ENCODE measurements at places on chromosomes 7 and 10.

DNA sequence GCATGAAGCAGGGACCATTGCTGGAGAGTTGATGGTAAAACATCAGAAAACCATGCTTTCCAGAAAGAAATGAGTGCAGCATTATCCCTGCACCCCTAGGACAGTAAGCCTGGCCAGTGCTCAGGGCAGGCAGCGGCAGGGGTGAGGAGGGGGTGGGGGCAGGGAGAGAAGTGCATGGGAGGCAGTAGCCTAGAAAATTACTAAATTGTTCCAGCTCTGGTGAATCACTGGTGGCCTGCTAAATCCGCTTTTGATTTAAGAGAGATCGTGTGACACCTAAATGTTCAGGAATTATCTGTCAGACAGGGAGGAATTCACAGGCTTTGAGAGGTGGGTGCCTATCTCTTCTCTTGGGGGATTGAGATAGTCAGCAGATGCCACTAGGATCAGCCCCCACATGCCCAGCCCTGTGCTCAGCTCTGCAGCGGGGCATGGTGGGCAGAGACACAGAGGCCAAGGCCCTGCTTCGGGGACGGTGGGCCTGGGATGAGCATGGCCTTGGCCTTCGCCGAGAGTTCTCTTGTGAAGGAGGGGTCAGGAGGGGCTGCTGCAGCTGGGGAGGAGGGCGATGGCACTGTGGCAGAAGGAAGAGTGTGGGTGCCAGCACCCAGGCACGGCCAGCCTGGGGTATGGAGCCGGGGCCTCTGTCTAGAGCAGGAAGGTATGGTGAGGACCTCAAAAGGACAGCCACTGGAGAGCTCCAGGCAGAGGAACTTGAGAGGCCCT is 5.0 kb upstream of the AQP1 start:
- DNase-seq = peak; percentile 19

GRCh38 chr10:102564209-102564834 is 60.5 kb downstream of the SUFU start:
- no peak for DNase-seq

DNA sequence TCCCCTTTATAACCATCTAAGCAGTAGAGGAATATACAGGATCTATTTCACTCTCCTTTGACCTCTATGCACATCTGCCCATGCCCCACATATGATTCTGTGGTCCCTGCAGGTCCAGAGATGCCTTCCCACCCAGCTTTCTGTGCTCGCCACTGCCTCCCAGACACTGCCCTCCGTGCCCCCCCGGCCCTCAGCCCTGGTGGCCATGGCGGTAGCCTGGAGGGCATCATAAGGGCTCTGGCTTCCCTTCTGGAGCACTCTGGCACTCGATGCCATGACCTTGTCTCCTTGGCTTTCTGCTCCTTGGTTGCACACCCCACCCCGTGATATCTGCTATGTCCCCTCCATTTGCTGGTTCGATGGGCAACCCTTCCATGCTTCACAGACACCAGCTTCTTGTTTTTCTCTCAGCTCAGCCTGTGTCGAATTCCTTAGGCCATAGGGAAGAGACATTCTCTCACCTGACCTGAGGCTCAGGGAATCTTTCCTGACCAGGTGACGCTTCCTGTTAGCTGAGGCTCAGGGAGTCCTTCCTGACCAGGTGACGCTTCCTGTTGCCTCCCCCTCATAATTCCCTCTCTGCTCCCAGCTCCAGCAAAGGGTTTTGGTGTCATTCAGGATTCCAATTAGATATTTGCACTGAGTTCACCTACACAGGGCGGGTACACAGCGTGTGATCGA is 100.4 kb upstream of the GLI3 start:
- DNase-seq = no peak

- DNase-seq = no peak
Observed at GRCh38 chr10:102422545-102423129, 2.0 kb downstream of the FBXL15 start.

DNA sequence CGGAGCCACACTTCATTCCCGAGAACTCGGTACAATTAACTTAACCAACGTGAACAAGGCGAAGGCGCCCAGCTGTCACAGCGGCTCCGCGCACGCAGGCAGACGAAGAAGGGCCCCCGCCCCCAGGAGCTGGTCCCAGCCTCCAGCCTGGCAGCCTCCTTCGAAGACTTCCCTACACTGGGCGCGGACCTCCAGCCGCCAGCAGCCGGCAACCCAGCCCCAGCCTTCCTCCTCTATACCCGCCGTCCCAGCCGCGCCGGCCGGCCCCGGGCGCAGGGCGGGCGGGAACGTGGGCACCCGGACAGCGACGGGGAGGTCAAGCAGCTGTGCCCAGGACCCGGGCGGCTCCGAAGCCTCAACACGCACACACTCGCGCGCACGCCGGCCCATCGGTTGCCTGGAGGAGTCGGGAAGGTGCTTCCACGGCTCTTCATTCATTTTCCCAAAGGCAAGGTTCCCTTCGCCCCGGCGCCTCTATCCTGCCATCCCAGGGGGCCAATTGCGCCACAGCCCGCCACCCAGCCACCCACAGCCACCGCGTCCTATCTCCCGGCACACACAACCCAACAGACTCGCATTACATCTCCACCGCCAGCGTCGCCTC is 1.6 kb downstream of the CHST15 start:
- DNase-seq = no peak

GRCh38 chr10:70598857-70599295 is 3.7 kb downstream of the PRF1 start:
- no peak for DNase-seq

DNA sequence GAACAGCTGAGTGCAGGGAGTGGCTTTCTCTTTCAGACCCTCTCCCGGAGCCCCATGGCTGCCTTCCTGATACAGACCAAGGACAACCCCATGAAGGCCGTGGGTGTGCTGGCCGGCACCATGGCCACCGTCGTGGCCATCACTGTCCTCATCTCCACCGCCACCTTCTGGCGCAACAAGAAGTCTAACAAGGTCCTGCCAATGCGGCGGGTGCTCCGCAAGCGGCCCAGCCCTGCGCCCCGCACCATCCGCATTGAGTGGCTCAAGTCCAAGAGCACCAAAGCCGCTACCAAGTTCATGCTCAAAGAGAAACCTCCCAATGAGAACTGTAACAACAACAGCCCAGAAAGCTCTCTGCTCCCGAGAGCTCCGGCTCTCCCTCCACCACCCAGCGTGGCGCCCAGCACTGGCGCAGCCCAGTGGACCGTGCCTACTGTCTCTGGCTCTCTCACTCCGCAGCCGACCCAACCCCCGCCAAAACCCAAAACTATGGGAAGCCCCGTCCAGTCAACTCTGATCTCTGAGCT is 11.2 kb downstream of the LRIT2 start:
- DNase-seq = no peak

DNA sequence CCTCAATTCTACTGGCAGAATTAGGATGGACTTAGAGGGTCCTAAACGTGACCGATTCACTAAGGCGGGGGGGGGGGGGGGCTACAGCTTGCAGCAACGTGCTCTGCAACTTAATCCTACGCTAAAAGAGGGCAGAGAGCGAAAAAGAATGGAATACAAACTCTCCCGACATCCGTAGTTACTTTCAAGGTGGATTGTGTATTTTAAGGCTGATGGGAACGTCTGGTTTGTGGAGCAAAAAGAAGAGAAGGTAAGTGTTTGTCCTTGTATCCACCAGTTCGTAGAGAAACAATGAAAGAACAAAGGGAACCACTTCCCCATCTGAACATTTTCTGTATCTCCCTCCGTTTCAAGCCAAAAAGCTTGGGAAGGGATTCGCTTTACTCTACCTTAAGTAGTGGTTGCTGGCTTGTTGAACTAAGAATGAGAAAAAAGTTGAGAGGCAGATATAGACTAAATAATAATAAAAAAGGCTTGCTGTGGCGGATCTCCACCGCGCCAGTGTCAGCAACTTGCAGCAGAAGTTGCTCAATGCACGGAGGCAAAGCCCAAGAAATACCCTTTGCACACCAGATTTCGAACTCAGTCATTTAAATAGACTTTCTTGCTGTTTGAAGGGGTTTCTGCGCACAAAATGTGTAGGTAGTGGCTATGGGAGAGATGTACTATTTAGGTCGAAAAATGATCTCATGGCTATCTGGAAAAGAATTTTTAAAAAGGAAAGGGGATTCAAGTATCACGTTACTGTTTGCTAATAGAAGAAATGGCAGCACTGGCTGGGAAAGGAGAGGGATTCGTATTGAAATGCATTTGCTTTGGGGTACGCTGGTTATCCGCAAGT is 736 bp downstream of the SKIDA1 start:
- DNase-seq = no peak

GRCh38 chr7:47574482-47575329 is 7.2 kb downstream of the TNS3 start:
- no peak for DNase-seq

- DNase-seq = no peak
Observed at GRCh38 chr10:49410365-49411074, 14.6 kb upstream of the DRGX start.

DNA sequence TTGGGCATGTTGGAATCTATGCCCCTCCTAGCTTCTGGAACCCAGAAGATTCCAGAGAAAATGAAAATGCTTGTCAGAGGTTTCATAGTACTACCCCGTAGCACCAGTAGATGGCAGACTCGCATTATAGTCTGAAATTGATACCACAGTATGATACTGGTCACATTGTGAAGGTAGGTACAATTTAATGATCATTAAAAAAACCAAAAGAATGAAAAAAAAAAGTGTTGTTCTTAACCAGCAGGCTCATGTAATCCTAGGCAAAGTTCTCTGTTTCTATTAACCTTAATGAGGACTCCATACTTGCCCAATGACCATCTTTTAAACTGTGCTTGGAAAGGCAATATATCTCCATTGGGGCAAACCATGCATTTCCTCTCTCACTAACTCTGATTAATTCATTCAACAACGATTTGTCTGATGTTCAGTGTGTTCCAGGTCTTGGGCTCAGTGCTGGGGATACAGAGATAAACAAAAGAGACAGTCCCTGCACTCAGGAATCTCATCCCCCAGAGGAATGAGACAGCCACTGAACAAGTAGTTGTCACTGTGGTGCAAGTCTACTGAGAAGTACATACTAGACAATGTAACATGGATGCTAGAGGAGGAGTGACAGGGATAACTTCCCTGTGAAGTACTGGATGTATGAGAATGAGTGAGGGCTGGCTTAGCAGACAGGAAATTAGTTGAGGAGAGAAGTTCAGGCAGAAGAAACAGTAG is 223.5 kb upstream of the PHYHIPL start:
- no peak for DNase-seq

- DNase-seq = no peak
Observed at GRCh38 chr10:14579405-14579804, 195.3 kb downstream of the FAM107B start.

DNA sequence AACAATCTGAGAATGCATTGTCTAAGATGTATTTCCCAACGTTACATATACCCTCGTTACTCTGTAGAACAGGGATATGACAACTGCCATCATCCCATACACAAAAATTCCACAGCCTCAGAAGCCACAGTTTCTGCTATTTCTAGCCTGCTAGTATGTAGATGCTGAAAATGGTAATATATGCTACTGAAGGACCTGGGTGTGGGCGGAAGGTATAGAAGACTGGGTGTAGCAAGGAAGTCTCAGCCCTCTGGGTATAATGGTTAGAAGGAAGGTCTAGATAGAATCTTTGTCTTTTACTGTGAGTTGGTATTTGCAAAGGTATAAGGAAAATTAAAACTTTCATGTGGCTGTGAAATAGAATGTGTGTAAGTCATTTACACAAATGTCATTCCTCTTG is 79.2 kb upstream of the HPS1 start:
- DNase-seq = no peak

DNA sequence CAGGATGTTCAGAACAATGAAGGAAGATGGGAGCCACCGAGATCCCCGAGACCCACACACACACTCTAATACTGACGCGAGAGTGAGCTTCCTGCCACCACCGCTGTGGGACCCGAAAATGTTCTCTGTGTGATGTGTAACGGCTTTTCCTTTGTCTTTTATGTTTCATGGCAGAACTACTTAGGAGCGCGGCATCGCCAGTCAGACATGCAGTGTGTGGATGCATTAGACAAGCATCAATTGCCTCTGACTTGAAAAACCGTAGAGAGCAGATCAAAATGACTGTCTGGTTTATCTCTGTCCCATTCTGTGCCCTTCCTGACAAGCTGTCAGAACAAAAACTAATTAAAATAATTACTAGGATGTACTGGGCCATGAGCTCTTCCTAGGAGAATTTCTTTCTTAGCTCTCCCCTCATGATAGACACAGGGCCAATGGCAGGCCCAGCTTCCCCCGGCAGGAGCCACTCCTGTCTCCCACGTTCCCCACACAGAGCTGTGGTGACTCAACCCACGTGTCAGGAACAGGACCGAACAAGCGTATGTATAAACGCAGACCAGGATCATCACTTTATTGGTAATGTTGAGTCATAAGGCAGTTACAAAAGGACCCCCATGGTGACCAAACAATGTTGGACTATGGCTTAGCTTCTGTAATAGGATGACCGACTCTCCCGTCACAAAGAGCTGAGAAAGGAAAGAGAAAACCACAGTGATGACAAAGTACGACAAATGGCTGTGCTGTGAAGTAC is 705.0 kb downstream of the PARD3 start:
- no peak for DNase-seq

GRCh38 chr7:104603957-104604356 is 275.6 kb downstream of the LHFPL3 start:
- no peak for DNase-seq

- no peak for DNase-seq
Observed at GRCh38 chr10:1732564-1732996, 4.7 kb downstream of the ADARB2 start.

- no peak for DNase-seq
Observed at GRCh38 chr7:49023345-49024328, 99.3 kb downstream of the CDC14C start.

- DNase-seq = no peak
Observed at GRCh38 chr7:114540291-114540690, 125.7 kb downstream of the FOXP2 start.

GRCh38 chr10:100516847-100517246 is 2.8 kb downstream of the SEC31B start:
- DNase-seq = no peak

DNA sequence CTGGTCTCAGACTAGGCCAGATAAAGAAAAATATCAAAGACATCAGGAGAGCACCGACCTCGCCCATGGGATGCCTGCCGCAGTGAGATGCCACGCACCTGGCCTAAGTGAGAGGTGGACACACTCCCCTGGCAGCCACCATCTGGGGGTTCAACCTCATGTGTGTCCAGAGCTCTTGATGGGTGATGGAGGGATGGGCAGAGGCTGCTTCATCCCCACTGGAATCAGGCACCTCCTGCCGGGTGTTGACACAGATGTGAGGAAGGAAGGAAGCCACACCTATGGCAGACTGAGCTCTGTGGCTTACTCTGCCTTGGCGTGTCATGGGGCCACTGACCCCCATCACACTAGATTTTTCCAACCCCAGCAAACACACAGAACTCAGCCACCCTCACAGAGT is 11.4 kb downstream of the ZNF488 start:
- no peak for DNase-seq

- no peak for DNase-seq
Observed at GRCh38 chr10:101219139-101219945, 9.9 kb downstream of the LBX1 start.

- no peak for DNase-seq
Observed at GRCh38 chr7:96833676-96834453, 124.2 kb upstream of the SEM1 start.

GRCh38 chr10:30433306-30433729 is 666 bp upstream of the MAP3K8 start:
- peak; percentile 29 for DNase-seq

Data from amniotic stem cell (primary cell).